ENCODE measurements at places on chromosomes 12 and 14.

DNA sequence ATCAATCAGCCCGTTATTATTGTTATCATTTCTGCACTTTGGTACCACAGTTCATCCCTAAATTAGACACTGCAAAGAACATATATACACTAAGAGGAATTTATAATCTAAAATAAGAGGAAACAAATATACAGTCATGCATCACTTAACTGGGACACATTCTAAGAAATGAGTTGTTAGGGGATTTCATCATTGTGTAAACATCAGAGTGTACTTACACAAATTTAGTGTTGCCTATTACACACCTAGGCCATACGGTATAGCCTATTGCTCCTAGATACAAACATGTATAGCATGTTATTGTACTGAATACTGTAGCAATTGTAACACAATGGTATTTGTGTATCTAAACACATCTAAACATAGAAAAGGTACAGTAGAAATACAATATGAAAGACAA, 190.5 kb downstream of the BMP4 start:
- no peak for DNase-seq

DNA sequence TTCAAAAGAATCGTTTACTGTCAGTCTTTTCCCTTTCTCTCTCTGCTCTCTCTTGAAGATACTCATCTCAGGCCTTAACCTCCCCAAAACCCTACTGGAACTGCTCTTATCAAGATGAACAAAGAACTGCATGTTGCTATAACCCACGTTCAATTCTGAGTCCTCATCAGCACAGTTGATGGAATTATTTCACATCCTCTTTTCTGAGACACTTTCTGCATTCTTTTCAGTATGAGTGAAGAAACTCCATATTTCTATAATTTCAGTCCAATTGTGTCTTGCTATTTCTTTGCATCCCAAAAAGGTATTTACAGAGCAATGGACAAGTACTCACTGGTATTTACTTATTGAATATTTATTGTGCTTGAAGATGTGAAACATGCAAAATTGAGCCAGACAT, 160.1 kb upstream of the CPNE8 start:
- no peak for DNase-seq

- no peak for DNase-seq
These were observed 13.0 kb upstream of the DIABLO start for GRCh38 chr12:122238861-122239260.

DNA sequence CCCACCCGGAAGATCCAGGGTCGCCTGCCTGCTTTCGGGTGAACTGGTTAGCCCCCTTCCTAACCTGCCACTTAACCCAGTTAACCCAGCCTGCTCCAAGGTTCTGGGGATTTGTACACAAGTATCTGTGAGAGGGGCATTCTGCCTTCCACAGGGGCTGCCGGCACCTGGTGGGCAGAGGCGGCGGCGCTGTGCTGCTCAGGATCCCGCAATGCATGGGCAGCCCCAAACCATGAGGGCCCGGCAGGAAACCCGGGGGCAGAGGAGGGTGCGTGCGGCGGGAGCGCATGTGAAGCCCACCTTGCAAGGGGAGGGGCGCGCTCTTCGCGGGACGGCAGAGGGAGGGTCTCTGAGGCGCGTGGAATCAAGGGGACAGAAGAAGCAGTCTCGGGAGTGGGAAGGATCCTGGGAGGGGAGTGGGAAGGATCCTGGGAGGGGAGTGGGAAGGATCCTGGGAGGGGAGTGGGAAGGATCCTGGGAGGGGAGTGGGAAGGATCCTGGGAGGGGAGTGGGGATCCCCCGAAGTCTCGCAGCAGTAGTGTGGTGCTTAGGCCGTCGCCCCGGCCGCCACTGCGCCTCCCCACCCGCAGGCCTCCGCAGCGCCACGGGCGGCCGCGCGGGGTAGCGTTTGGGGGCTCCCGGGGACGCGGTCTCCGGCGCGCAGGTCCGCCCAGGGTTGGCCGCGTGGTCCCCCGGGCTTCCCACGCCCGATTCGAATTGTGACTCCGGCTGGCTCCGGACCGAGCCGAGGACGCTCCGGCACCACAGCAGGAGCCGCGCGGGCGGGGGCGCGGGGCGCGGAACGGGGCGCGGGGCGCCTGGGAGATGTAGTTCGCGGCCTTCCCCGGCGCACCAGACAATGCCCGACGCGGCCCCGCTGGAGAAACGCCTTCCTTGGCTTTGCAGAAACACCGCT, 4.9 kb upstream of the MTA1 start:
- no peak for DNase-seq

DNA sequence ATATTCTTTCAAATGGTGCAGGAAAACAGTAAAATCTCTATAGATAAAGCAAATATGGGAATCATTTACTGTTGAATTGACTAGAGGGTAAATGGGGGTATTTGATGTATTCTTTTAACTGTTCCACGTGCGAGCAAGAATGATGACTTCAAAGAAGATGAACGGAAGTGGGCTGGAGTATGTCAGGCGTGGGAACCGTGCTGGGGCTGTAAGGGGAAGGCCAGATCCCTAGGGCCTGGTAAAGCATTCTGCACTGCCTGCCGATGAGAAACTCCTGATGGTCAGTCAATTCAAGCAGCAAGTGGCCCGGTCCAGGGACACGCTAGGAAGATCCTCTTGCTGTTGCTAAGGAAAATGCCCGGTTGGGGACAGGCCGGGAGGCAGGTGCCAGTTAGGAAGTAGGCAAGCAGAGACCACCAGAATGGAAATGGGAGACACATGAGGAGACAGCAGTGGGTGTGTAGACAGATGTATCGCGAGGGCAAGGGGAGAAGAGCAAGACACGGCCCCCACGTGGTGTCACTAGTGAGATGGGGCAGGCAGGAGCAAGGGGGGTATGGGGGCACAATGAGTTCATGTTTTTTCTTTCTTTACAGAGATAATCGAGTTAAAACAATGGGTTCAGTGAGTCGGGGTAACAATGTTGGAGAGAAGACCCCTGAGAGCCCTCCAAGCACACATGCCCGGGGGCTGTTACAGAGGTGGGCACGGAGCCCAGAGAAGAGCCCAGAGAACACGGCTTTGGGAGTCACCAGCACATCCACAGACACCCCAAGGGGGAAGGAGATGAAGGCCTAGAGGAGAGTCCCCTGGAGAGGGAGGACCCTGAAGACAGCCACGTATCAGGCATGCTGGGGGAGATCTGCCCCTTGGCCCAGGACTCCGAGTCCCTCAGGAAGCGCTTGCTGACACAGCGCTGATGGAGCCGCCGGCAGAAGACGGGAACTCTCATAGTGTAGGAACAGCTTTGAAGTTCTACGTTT, 37.2 kb downstream of the FBXO21 start:
- no peak for DNase-seq

- DNase-seq, result no peak
These were observed 3.7 kb upstream of the IGF1 start for GRCh38 chr12:102484017-102484416.

DNA sequence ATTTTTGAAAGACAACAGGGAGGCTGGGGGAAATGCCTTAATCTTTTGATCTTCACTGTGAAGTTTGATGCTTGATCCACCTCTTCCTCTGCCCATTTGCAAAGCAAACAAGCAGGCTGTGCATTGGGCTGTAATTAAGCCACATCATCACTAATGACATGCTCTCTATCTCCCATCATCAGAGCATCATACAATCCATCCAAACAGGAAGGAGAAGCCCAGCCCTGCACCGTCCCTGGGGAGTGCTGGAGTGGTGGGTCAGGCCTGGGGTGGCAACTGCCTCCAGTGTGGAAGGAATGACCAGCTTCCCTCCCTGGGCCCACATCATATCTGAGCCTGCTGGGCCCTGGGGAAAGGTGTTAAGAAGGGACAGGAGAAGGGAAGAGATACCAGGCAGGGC, 6.9 kb upstream of the KRT74 start:
- DNase-seq, result no peak

GRCh38 chr12:57454566-57455373, at the start of gene INHBE:
TSS of gene INHBE (plus strand) at chr12:57455307. CDS start at chr12:57455537, 230 bp downstream.
- peak; percentile 89 for DNase-seq

GRCh38 chr14:104732355-104732804, 8.4 kb downstream of the ADSS1 start:
- no peak for DNase-seq

- DNase-seq, result no peak
These were observed 41.5 kb downstream of the RERG start for GRCh38 chr12:15179672-15180071.

GRCh38 chr12:2353691-2354090, 300.9 kb downstream of the CACNA1C start:
- DNase-seq, result no peak

DNA sequence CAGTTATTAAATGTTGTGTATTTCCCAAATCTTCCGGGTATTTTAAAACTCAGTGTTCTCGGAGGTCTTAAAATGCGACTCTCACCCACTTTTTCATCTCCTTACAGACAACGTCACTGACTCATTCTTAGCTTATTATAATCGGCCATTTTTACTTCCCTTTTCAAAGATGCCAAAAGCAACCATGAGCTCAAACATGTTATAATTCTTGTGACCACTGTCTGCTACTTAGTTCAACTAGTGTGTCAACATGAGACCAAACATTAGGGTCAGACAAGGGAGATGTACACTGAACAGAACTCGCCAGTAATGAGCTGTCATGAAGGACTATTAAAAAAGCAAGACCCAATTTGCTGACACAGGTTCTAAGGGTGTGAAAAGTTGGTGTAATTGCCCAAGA, 4.2 kb upstream of the GRIP1 start:
- no peak for DNase-seq

DNA sequence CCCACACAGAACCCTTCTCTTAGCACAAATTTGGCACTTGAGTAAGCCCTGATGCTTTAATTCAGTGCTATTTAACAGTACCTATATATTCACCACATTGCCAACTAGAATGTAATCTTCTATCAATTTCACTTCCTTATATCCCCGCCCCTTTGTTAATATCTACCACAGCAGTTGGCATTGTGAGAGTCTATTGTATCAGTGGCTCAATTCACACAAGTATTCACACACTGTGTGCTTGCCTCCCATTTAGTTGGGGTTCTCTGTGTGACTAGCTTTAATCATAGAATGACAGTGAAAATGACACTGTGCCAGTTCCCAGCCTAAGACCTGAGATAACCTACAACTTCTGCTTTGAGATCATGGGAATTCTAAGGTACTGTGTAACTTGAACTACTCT, 103.1 kb downstream of the SEC23A start:
- no peak for DNase-seq

DNA sequence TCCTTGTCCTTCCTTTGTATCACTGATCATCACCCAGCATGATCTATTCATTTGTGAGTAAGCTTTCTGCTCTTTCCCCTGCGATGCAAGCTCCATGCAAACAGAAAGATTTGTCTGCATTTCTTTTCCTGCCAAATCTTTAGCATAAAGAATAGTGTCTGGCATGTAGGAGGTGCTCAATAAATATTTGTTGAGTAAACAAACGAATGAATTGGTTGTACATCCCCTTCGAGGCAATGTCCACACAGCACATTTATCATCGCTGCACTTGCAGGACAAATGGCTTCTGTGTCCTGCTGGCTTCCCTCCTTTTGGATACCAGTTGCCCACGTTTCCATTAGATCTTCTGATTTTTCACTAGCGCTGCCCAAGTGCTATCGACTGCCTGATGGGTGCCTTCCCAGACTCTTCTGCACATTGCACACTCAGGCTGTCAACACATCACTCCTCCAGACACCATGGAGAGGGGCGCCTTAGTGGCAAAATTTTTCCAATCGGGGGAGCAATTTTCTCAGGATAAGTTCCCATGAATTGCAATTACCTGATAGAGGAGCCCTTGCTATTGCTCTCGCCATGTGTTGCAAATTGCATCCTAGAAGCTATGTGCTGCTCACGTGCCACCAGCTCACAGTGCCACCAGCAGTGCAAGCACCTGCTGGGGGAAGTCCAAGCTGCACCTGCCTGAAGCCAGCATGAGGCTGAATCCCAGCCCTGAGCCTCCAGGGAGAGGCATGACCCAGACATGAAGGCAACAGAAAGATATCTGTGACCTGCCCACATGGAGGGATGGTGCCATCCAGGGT, 206.6 kb downstream of the KIF26A start:
- no peak for DNase-seq

Measured in AG09319 (cell line).